ENCODE measurements at places on chromosomes 13 and 19.

DNA sequence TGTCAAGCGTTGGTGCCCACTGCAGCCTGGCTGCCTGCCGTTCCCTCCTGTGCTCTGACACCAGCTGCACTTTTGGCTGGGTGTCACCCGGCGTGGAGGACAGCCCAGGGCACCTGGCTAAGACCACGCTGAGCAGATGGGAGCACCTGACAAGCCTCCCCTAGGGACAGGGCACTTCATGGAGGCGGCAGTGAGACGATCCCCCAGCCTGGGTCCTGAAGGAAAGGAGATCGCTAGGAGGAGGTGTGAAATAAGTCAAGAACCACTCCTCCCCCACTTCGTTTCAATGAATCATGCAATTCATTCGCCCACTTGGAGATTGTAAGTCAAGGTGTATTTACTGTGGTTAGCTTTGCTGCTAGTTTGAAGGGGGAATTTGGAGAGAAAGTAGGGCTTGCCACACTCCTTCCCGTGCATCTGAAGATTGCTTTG, 38.8 kb downstream of the VSTM2B start:
- DNase-seq: no peak

GRCh38 chr13:50171590-50172282, 156.5 kb downstream of the KCNRG start:
- no peak for DNase-seq

DNA sequence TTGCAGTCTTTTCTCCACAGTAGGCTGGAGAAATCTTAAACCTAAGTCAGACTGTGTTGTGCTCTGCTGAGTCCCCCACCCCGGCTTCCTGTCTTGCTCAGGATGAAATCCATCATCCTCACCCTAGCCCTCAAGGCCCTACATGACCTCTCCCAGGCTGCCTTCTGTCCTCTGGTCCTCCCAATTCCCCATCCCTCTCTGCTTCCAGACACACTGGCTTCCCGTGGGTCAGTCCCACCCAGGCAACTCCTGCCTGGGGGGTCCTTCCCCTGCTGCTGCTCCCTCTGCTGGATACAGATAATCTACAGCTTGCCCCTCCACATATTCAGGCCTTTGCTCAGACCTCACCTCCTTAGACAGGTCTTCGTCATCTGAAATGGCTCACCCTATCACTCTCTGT, 18.4 kb upstream of the CBY2 start:
- no peak for DNase-seq

GRCh38 chr13:99386911-99387788, 80.0 kb upstream of the GPR183 start:
- no peak for DNase-seq

DNA sequence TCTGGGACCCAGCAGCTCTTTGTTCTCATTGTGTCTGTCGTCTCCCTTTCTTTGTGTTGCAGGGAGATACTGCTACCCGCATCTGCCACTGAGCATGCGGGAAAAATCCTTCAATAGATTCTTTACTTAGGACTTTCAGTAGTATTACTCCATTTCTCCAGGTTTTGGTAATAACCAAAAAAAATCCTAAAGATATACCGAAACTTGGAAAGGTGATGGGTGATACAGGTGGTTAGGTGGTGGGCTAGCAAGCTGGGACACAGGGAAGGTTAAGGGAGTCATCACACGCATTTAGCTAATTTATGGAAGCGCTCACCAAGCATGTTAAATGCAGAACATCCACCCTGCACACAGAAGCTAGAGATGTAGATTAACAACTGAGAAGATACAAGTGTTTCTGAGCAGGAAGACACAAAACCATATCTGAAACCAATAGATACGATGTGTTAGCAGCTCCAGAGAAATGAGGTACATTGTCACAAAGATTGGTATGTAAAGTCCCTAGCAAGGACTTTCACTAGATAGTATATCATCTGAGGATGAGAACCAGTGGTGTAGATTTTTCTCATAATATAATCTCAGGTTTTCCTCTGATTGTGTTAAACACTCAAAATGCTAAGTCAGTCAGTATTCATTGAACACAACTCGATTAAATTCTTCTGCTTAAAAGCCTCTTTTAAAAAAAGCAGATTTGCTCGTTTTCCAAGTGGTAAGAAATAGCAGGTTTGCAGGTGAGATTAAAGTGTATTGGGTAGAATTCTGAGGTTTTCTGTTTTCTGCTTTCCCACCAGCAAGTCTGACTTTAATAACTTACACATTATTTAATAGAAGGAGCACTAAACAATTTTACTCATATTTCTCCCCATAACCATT, 1.2 kb upstream of the SLAIN1 start:
- peak; percentile 20 for DNase-seq

DNA sequence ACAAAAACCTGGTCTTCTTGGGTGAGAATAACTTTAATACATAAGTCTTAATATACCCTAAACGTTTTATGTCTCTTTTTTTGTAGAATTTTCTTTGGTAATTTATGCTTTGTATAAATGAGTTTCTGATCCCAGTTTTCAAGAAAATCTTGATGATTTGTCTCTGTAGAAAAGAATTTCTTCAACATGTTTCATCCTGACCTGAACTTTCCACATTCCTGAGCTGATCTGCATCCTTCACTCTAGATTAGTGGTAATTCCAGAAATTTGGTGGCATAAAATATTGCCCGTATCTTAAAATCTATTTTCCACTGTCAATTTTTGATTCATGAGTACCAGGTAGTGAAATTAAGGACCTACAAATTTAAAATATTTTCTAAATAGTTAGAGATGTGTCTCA, 16.3 kb downstream of the ZNF714 start:
- no peak for DNase-seq

DNA sequence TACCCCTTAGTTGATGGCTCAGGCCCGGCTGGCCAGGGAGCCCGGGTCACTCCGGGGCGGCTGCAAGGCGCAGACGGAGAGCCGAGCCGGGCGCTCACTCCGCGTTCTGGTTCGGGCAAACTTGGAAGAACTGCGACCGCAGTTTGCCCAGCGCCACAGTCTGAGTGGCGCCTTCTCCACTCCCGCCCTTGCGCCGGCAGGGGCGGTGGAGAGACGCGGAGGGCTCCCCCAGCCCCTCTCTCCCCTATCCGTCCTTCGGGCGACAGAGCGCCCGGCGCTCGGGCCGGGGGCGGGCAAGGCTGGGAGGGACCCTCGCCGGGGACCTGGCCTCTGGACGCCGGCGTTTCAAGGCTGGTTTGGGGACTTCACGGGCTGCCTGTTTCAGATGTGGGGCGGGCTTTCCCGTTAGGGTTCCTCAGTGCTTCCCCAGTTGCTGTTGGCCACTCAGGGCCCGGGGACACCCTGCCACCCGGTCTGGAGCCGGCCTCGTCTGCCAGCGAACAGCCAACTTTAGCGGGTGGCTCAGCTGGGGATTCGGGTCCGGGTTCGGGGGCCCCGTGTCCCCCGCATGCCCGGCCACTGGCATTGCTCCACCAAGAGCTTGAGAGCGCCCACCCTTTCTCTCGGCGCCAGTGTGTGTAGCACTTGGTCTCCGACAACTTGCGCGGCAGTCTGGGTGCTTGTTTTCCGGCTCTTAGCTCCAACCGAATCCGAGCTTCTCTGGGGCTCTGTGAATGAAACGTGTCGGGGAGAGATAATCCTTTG, 1.5 kb downstream of the GPC6 start:
- DNase-seq: peak; percentile 92

- DNase-seq: no peak
These were observed 57.5 kb downstream of the STARD13 start for GRCh38 chr13:33227927-33228647.

DNA sequence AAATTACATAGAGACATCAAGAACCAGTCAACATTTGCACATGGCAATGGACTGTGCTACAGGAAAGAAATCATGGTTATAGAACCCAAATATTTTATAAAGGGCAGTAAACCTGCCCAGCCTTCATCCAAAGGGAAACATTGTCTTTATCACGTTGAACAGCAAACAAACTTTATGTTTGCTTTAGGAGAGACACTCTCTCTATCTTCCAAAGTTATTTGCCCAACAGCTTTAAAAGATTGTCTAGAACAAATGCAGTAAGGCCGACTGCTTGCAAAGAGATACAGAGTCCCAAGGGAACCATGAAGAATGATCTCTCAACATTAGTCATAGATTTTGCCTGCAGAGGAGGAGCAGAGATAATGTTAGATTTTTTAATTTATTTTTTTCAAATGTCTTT, 1323.5 kb upstream of the SLC10A2 start:
- DNase-seq: no peak

DNA sequence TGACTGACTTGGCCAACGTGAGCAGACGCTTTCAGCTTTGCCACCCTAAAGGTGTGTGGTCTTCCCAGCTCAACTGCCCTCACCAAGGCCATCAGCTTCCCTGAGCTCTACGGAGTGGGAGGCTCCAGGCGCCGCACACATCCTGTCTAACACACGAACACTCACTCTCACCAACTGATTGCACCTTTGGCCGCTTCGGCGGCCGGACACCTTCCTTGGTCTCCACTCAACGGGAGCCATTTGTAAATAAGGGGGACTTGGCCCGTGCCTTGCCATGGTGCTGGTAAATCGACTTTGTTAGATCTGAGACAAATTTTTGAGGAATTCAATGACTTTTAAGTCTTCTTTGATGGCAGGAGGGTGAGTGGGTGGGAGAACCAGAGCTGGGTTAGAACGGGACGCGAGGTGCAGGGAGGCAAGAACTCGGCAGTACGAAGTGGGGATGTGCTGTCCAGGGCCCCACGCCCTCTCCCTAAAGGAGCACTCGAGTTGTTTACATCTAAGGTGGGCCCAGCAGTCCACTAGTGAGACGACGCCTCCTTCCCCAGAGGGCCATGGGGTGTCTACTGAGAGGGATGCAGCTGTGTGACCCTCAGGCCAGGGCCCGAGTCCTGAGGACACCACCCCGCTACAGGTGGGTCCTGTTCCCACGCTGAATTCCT, 4.4 kb downstream of the C13orf46 start:
- no peak for DNase-seq

All from NCI-H1092 treated with DMSO at 0.1 percent for 48 hours (cell line).